ENCODE measurements at places on chromosomes 2 and 18. TPM values are rescaled to one million over a fixed set of nuclear protein-coding genes. Genes with fewer than 3 reads are reported as not detected.

The ACMSD gene
- total RNA-seq = not detected

The CNDP1 gene
- total RNA-seq = not detected

The ACP1 gene
- total RNA-seq = 80.3 TPM

The KATNAL2 gene
- total RNA-seq = 2.2 TPM

The OTX1 gene
- 0.10 TPM for total RNA-seq

The SNORC gene
- 1.6 TPM for total RNA-seq

The INO80B gene
- total RNA-seq = 17.2 TPM

The CCDC141 gene
- 0.13 TPM for total RNA-seq

The UBXN2A gene
- 17.1 TPM for total RNA-seq

The RAPGEF4 gene
- 7.2 TPM for total RNA-seq

The ABCB11 gene
- 0.05 TPM for total RNA-seq

The CCDC74B gene
- 1.8 TPM for total RNA-seq

The GPR39 gene
- total RNA-seq = 0.07 TPM

The SLC5A7 gene
- total RNA-seq = not detected

The BZW1 gene
- 337 TPM for total RNA-seq

The PLGLB2 gene
- not detected for total RNA-seq

The LYG2 gene
- total RNA-seq = not detected

The PRSS56 gene
- total RNA-seq = not detected

The FAM161A gene
- total RNA-seq = 1.5 TPM

The DCTN1 gene
- total RNA-seq = 125 TPM

The OSR1 gene
- not detected for total RNA-seq

The RAB6C gene
- not detected for total RNA-seq

The CCDC85A gene
- 12.7 TPM for total RNA-seq

The CLEC4F gene
- total RNA-seq = 0.10 TPM

The OBSL1 gene
- 2.8 TPM for total RNA-seq

The ZSWIM2 gene
- total RNA-seq = not detected

The ST6GAL2 gene
- not detected for total RNA-seq

The TTN gene
- 4.7 TPM for total RNA-seq

The HOXD3 gene
- 4.6 TPM for total RNA-seq

The SLC16A14 gene
- total RNA-seq = 1.5 TPM

The BUB1 gene
- 49.7 TPM for total RNA-seq

The CNGA3 gene
- 0.05 TPM for total RNA-seq

The BMP10 gene
- total RNA-seq = not detected

The DYNAP gene
- total RNA-seq = not detected

The TMEM169 gene
- not detected for total RNA-seq

The DNAJB2 gene
- total RNA-seq = 11.6 TPM

The SPP2 gene
- not detected for total RNA-seq

The CDH7 gene
- not detected for total RNA-seq

The SRD5A2 gene
- total RNA-seq = not detected

The SNED1 gene
- 4.3 TPM for total RNA-seq

The RND3 gene
- 56.6 TPM for total RNA-seq

The MLPH gene
- total RNA-seq = not detected

The FSHR gene
- total RNA-seq = not detected

The SCN2A gene
- under 0.01 TPM for total RNA-seq

The ESPNL gene
- not detected for total RNA-seq

The GREB1L gene
- total RNA-seq = 3.1 TPM

The SCN9A gene
- 0.30 TPM for total RNA-seq

The CHST9 gene
- total RNA-seq = not detected

The UGT1A5 gene
- total RNA-seq = not detected

The PSMA8 gene
- not detected for total RNA-seq

The FRZB gene
- 0.15 TPM for total RNA-seq

The HOXD12 gene
- not detected for total RNA-seq

The AGAP1 gene
- total RNA-seq = 8.8 TPM

The GAD1 gene
- not detected for total RNA-seq

The NEDD4L gene
- total RNA-seq = 77.1 TPM

The PLEKHH2 gene
- total RNA-seq = 0.13 TPM

The ANKRD30B gene
- total RNA-seq = not detected

All from mammary microvascular endothelial cell (primary cell).